ENCODE measurements at places on chromosomes 12 and 14.
A peak's percentile ranks its signal among the peaks of the same experiment; 100 is the strongest.

DNA sequence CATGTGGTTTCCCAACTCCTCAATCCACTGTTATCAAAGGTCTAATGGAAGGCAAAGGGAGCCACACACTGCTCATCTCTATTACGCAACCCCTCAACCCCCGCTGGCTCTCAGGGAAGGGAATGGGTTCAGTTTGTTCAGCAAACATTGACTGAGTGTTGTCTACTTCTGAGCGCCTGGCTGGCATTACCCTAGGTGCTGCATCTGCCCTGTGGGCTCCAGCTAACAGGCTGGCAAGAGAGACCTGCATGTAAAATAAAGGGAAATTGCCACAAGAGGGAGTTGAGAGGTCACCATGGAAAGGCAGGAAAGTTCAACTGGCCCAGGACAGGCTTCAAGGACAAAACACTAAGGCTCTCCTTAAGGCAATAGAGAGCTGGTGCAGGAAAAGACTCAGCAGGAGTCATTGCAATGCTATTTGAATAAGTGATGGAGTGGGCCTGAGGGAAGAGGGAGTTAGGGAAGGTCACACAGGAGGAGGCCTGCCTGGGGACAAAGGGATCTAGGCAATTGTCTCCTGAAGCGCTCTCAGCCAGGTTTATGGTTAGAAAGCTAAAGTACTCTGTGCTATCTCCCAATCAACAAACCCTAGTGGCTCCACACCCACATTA is 5.5 kb upstream of the ZNF740 start:
- no peak for DNase-seq

- no peak for DNase-seq
Observed at GRCh38 chr12:116610971-116611541, 51.9 kb downstream of the MAP1LC3B2 start.

- DNase-seq: peak; percentile 15
Observed at GRCh38 chr14:101315802-101316296, 245.4 kb upstream of the DIO3 start.

DNA sequence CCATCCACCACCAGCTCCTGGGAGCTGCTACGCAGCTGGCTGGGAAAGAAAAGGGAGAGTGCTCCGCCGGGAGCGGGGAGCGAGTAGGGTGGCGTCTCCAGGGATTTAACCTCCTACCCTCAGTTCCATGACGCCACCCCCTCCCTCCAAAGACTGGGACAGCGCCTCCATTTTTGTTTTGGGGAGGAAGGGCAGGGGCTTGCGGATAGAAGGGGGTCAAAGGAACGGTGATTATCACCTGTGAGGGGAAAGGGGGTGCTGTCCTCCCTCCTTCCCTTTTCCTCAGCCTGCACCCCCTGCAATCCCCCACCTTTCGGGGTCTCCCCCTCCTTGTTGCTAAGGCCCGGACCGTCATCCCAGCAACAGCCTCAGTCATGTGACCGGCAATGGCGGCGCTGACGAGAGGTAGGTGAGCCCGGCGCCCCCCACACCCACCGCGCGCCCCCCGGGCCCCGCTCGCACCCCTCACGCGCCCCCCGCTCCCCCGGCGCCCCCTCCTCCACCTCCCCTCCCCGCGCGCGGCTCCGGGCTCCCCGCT is at the start of gene DTX3:
Gene DTX3 (plus strand): TSS at position 371 of the 538 bp plus-strand sequence. CDS start 1,694 bp downstream, outside the sequence.
- no peak for DNase-seq

GRCh38 chr12:46803517-46803916 is 22.3 kb downstream of the SLC38A4 start:
- no peak for DNase-seq

GRCh38 chr14:22313172-22313801 is 275.7 kb downstream of the DAD1 start:
- peak; percentile 57 for DNase-seq

DNA sequence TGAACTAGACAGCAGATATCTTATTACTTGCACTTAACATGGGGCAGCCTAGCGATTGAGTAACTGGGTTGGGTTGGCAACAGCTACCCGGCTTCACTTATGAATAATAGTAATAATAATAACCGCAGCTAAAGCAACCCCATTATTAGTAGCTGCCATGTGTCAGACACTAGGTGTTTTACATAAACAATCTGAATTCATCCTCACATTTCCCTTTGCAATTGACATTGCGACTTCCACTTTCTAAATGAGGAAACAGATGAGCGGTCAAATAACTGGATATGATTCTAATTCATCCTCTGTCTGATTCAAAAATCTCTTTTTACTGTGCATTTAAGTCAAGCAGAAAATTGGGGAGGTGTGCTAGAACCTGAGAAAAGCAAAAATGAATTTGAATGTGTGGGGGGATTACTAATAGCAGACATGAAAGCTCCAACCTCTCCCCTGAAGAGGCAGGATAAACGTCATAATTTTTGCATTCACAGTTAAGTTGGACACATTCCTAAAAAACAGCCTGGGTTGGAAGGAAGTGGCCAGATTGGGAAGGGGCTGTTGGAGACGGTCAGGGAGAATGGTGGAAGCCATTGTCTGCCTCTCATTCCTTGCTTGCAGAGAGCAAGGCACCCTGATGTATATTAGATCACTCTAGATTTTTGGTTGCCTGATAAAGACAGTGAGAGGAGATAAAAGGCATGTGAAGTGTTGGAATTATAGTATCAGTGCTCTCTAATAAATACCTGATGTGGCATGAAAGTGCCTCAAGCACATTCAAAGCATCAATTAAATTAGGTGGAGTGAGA is 13.1 kb downstream of the EMP1 start:
- DNase-seq: no peak

Data from foreskin keratinocyte (primary cell).